IPS-NIHi11 (cell line): ENCODE measurements at places on chromosomes 11 and 22.

GRCh38 chr11:82080160-82080559, 653.5 kb downstream of the FAM181B start:
- no peak for DNase-seq

GRCh38 chr11:122977470-122978298, 4.0 kb downstream of the BSX start:
- peak; percentile 65 for DNase-seq

DNA sequence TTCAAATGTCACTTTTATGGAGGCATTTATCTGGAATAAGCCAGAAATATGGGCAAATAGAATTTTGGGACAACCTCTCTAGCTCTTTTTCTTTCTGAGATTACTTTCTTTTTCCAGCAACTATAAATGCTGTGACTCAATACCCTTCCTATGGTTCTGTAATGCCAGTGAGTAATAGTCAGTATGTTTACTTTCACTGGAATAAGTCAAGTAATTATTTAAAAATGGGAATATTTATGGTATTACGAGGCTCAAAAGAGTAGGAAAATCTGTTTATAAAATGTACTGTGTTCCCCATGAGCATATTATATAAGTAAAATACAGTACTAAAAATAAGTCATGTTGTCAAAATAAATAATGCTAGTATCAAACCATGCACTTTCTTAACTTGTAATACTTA, 750.5 kb downstream of the LUZP2 start:
- DNase-seq = no peak

GRCh38 chr22:50542416-50542927, 3.2 kb upstream of the KLHDC7B start:
- DNase-seq = no peak

DNA sequence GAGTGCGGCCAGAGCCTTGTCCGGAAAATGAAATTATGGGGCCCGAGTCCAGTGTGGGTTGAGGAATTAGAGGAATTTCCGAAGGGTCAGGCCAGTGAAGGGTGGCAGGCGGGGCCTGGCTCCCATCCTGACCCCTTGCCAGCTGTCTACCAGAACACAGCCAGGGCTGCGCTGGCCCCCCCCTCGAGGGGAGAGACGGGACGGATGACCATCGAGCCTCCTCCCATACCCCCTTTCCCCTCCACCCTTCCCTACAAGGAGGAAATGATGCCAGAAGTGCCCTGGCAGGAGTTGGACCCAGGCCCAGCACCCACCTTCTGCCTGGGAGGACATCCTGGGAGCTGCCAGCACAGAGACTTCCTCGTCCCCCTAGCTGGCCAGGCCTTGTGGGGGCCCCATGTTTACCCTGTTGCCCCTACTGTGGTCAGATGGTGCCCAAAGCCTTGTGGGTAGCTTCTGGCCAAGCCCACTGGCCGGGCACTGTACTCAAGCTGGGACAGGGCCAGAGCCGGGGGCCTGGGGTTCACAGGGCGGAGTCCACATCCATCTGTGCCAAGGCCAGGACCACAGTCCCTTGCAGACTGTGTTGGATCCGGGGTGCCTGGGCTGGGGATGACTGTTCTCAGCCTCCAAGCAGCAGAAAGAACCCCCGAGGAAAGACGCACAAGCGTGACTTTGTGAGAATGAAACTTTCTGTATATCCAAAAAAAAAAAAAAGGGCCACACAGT, 20.8 kb downstream of the ARVCF start:
- no peak for DNase-seq

DNA sequence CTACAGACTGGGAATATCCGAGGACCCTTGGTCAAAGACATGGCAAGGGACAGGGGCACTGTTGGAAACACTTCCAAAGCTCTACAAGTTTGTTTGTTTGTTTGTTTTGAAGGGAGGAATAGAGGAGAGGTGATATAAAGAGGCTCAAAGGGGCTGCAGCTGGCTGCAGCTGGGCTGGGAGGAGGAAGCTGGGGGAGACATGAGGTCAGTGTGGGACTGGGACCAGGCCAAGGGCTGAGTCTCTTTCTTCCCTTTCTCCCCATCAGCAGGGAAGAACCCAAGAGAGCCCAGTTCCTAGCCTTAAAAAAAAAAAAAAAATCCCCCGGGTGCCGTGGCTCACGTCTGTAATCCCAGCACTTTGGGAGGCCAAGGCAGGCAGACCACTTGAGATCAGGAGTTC, 5.0 kb downstream of the RHOG start:
- DNase-seq = no peak

DNA sequence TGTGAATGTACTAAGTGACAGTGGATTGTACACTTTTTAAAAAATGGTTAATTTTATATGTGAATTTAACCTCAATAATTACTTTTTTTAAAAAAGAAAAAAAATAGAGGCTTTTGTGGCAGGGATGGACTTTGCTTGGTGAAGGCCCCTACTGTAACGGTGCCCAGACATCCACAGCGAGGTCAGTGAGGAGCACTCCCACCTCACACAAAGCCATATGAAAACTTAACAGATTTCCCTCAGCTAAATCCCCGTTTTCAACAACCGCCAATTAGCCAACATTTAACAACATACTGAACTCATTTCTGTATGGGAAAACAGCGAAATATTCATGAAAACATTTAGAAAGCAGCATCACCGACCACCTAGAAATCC, 642 bp upstream of the C11orf58 start:
- DNase-seq = peak; percentile 18

GRCh38 chr11:47002390-47002789, 65.8 kb downstream of the CSTPP1 start:
- DNase-seq = no peak
